ENCODE measurements at places on chromosomes 5 and 9.

GRCh38 chr5:9361835-9362234 lies 184.0 kb downstream of the SEMA5A start:
- DNase-seq, result peak; percentile 51

GRCh38 chr5:9852671-9853070 lies 222.5 kb upstream of the TAS2R1 start:
- DNase-seq, result peak; percentile 47

DNA sequence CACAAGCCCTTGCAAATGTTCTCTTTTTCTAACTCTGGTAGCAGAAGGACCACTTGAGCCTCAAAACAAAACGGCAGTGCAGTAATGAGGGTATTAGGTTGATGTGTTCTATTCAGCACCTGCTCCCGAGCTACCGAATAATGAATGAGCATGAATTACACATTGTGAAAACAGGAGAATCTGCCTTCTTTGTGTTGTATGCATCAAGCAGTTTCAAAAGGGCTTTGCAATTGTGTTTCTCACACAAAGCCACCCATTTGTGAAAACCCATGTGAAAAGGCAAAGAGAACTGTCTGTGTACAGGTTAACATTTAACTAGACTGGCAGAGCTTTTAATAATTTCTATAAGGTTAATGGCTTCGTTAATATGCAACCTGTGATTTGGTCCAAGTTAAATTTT lies 97.8 kb downstream of the STK32A start:
- DNase-seq, result no peak

DNA sequence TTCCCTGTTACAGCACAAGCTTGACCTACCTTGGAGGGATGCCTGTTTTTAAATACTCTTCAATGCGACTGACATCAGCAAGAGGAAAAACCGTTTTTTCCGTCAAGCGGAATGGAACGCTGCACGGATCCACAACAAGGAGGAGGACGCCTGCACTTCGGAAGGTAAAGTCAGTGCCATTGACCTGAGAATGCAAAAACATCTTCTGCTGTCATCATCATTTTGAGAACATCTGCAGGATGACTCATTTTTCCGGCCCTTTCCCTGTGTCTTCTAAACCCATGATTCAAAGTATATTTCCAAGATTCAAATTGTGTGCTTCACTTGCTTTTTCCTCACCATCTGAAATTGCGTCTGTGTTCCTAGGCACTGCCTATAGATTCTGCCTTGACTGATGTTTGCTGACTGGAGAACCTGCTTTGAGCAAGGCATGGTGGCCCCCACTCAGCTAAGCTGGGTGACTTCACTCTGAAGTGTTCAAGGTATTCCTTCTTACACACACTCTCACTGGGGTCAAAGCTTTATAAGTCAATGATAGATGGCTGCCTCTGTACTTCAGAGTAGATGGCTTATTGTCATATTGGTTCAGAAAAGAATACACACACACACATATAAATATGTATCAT lies 78.1 kb downstream of the CEMIP2 start:
- DNase-seq, result peak; percentile 22

DNA sequence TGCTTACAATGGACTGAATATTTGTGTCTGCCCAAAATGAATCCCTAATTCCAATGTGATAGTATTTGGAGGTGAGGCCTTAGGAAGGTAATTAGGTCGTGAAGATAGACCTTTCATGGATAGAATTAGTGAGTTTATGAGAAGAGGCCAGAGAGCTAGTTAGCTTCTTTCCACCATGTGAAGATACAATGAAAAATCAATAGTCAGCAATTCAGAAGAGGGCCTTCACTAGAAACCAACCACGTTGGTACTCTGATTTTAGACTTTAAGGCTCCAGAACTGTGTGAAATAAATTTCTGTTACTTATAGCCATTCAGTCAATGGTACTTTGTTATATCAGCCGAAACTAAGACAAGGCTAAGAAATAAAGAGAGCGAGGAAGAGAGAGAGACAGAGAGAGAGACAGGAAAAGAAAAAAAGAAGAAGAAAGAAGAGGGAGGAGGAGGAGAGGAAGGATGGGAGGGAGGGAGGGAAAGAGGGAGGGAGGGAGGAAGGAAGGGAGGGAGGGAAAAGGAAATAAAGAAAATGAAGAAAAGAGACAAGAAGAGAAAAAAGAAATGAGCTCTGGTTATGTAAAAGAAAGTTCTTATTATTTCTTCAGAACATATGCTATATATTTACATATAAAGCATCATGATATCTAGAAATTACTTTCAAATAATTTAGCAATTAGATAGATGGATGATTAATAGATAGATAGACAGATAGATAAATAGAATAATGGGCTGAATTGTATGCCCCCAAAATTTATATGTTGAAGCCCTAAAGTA lies 1725.3 kb downstream of the EFNA5 start:
- no peak for DNase-seq

- DNase-seq, result no peak
Measured at GRCh38 chr9:121781145-121781548, 129.7 kb downstream of the DAB2IP start.

DNA sequence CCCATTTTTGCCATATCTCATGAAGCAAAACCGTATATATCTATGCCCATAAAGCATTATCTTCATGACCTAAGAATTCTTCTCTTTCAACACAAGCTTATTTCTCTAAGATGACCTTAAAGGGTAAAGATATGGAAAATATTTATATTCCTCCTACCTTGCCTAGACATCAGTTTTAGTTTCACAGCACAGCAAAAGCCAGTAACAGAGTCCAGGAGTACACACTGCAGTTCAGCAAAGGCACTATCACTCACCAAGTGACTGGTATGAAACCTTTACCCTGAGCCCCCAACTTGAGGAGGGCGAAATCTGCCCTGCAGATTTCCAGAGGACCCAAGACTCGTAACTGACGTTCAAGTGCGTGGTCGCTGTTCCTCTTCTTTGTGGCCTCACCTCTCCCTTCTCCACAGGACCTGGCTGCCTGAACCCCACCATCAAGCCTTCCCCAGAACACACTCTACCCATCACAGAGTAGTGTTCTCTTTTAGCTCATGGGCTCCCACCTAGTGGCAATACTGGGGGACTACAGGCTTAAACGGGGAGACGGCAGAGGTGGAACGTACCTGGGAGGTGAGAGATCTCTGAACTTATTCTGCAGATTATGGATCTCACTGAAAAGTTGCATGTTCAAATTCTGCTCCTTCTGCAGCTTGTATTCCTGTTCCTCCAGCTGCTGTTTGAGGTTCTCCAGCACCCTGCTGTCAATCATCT lies 141.0 kb downstream of the CDK5RAP2 start:
- DNase-seq, result peak; percentile 13

- no peak for DNase-seq
Measured at GRCh38 chr5:74200560-74200959, 440.0 kb downstream of the ENC1 start.

GRCh38 chr9:136742591-136743391 lies at the start of gene LCN10:
TSS of gene LCN10 (minus strand) at chr9:136742940. CDS start at chr9:136742903, 37 bp downstream.
- no peak for DNase-seq

Measured in astrocyte of the spinal cord (primary cell).